ENCODE measurements at places on chromosomes 12 and 14.

- no peak for DNase-seq
Observed at GRCh38 chr12:32644431-32644830, 34.7 kb upstream of the DNM1L start.

- DNase-seq = no peak
Observed at GRCh38 chr14:99820702-99821331, 27.6 kb downstream of the EML1 start.

DNA sequence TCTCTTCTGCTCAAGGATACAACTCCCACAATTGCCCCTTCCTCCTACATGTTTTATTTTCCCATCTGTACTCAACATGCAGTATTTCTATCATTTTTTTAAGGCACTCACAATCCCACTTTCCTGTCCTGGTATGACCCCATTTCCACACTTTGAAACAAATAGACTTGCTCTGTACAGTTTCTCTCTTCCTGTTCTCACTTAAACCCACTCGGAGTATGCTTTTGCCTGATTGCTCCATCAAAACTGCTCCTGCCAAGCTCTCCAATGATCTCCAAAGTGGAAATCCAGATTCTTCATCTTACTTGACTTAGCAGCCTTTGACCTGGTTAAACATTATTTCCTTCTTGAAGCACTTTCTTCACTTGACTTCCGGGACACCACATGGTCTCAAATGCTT is 384.5 kb downstream of the SEC23A start:
- no peak for DNase-seq

GRCh38 chr14:24431569-24432258 is 2.0 kb downstream of the KHNYN start:
- DNase-seq = peak; percentile 77

DNA sequence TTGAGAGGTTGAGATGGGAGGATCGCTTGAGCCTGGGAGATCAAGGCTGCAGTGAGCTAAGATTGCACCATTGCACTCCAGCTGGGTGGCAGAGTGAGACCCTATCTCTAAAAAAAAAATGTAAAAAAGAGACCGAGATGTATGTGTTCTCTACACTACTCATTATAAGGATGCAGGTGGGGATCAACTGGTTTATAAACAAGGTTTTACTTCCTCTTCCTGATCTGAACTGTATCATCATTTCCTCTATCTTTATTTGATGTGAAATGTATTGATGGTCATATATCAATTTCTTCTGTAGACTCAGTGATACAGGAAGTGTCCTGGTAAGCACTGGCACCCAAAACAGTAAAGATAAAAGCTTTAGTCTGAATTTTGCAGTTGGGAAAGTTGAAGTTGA is 20.1 kb upstream of the USP44 start:
- no peak for DNase-seq

DNA sequence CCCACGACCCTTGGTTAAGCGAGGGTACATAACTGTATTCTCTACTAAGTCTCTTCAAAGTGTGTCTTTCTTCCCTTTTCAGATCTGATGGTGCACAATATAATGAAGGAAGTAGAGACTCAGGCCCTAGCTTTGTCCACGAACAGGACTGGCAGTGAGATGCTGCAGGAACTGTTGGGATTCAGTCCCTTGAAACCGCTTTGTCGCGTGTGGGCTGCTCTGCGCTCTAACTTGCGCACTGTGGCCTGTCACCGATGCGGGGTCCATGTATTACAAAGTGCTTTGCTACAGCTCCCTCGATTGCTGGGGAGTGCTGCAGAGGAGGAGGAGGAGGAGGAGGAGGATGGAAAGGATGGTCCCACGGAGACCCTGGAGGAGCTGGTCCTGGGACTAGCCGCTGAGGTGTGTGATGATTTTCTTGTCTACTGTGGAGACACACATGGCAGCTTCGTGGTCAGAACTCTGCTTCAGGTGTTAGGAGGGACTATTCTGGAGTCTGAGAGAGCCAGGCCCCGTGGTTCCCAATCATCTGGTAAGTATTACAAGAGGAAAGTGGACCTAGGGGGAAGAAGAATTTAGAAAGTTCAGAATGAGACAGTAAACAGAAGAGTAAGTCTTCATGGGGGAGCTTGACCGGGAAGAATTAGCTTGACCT is 803 bp downstream of the NOP9 start:
- no peak for DNase-seq

DNA sequence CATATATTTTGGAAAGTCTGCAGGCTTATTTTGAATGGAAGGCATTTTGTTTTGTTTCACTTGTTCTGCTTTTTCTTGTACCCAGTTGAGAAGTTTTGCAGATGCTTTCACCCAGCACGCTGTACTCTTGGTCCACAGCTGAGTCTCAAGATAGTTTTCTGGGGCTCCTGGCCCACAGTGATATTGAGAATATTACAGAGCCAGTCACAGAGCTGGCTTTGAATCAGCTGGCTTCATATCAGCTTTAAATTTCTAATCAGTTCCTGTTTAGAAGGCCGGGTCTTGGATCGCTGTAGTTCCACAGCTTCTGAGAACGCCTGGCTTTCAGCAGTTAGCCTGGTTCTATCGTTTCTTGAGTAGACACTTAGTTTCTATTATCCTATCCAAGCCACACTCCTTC is 32.5 kb upstream of the PARP11 start:
- no peak for DNase-seq
